Left cardiac atrium (tissue), 4 donors: ENCODE measurements at places on chromosomes 1 and 21. TPM values are rescaled to one million over a fixed set of nuclear protein-coding genes. Genes with fewer than 3 reads are reported as not detected.
A peak's percentile ranks its signal among the peaks of the same experiment; 100 is the strongest.

The SPATA21 gene
- not detected for total RNA-seq

The DYNLT4 gene
- total RNA-seq = 0.79 TPM

The WNT9A gene
- total RNA-seq = 0.80 TPM

The S100A7A gene
- total RNA-seq = not detected

The SPRR2G gene
- total RNA-seq = not detected

The C1orf50 gene
- total RNA-seq = 5.1 TPM

The PRR9 gene
- not detected for total RNA-seq

The RIMS3 gene
- total RNA-seq = 2.9 TPM

The MAP1LC3C gene
- total RNA-seq = 0.34 TPM

The TPTE gene
- total RNA-seq = not detected

- no peak for DNase-seq
Observed at GRCh38 chr1:206505702-206506355, 1.5 kb upstream of the RASSF5 start.

- DNase-seq = no peak
Observed at GRCh38 chr21:15289896-15290841, 225.4 kb upstream of the NRIP1 start.

DNA sequence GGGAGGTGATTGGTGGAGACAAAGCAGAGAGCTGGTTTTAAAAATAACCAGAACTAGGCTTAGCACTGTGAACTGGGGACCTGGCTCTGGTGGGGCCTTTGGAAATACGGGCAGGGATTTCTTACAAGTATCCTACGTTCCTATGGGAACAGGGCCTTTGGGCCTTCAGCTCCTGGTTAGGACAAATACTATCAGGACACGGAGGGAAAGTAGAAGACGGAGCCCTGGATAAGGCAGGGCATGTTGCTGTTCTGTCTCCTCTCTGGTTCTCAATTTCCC is 5.3 kb upstream of the MYOG start:
- DNase-seq = no peak

- DNase-seq = no peak
Observed at GRCh38 chr1:186865253-186865652, 36.5 kb downstream of the PLA2G4A start.

DNA sequence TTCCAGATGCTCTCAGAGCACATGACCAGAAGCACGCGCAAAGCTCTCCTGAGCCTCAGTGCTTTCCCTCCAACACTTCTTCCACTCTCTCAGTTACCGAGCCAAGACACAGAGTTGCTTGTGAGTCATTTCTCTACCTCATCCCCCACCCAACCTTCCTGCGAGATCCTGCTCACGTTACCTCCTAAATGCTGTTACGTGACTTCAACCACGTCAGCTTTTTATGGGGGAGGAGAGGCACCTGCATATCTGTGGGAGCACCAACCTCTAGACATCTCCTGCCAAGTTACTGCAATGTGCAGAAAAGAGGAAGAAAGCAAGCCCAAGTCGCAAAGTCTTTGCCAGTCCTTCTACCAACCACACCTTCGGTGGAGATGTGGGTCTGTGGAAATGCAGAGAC is 27.2 kb upstream of the ERG start:
- DNase-seq = no peak

GRCh38 chr1:226870026-226870400 is 403 bp upstream of the PSEN2 start:
- DNase-seq = no peak

- no peak for DNase-seq
Observed at GRCh38 chr1:219966071-219966349, 37.7 kb upstream of the SLC30A10 start.

GRCh38 chr1:233027046-233027445 is 76.6 kb downstream of the NTPCR start:
- DNase-seq = no peak

GRCh38 chr21:9758888-9759287 is 762.5 kb upstream of the TPTE start:
- no peak for DNase-seq

DNA sequence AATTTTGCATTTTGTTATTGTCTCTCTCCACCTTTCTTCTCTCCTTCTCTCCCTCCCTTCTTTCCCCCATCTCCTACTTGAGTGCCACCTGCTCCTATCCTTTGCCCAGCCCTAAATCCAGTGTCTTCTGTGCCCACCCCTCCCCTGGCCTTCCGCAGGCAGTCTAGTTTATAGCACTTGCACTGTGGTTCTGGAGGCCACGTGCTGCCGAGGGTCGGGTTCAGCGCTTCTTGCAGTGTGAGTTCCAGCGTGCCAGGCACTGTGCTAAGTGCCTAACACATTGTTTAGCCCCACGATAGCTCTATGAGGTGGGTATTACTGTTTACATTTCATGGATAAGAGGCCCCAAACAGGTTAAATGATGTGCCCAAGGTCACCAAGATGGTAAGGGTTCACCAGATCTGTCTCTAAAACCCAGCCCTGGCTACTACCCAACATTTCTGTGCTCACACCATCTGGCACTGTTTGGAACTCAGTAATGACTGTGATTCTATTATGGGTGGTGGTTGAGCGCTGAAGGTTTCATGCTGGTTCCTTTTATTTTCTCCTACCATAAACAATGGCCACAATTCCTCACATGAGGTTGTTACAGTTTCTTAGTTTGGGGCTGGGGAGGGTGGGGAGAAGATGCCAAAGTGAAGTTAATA is 14.1 kb upstream of the ATP1A4 start:
- DNase-seq = no peak

DNA sequence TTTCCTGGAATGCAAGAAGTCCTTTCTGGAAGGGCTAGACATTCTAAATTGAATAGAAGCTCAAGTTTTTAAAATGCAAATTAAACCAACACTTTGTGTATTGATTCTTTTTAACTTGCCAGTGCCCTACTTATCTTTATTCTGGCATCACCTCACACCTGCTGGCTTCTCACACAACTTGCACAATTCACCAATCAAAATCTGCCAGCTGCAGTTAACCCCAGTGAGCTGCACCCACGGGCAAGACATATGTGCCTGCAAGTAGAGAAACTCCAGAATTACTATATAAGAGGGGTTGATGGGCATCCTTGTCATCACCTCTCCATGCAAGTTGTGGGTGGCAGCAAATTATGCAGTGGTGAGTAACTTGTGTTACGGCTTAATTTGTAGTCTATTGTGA is 11.7 kb upstream of the PLPPR4 start:
- DNase-seq = no peak

GRCh38 chr1:63621075-63621474 is 27.9 kb downstream of the PGM1 start:
- DNase-seq = no peak

- DNase-seq = no peak
Observed at GRCh38 chr21:33238146-33238545, 8.4 kb downstream of the IFNAR2 start.

DNA sequence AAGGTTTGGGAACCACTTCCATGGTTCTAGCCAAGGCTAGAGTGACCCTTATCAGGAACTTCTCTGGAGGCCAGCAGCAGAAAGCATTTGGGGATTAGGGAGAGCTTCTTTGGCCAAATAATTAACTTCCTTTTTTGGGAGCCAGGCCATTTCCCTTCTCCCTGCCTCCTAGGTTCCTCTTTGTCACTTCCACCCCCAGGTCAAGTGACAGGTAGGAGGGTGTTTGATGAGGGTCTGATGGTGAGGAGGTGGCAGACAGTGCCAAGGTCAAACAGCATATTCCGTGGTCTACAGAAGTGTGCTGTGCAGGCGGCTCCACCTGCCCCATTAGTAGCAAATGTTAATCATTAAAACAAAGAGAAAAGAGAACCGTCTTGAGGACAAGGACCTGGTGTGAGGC is 1.9 kb upstream of the KCNA10 start:
- DNase-seq = no peak

- DNase-seq = no peak
Observed at GRCh38 chr1:27795601-27796000, 22.6 kb downstream of the STX12 start.

DNA sequence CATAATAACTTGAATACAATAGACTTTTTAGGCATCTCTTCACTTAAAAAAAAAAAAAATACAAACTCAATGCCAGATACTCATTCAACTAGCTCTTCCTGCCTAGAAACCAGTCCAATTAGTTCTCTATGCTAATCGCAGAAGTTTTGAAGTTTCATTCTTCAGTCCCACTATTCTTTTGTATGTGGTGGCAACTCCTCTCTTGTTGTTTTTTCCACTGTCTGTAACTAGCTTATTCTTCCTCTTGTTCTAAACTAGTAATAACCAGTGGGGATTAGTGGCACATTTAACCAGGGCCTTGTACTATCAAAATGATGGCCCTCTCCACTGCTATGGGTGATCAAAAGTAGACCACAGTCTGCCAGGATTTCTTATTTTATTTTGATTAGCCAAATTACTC is 52.5 kb downstream of the SELENOF start:
- no peak for DNase-seq

DNA sequence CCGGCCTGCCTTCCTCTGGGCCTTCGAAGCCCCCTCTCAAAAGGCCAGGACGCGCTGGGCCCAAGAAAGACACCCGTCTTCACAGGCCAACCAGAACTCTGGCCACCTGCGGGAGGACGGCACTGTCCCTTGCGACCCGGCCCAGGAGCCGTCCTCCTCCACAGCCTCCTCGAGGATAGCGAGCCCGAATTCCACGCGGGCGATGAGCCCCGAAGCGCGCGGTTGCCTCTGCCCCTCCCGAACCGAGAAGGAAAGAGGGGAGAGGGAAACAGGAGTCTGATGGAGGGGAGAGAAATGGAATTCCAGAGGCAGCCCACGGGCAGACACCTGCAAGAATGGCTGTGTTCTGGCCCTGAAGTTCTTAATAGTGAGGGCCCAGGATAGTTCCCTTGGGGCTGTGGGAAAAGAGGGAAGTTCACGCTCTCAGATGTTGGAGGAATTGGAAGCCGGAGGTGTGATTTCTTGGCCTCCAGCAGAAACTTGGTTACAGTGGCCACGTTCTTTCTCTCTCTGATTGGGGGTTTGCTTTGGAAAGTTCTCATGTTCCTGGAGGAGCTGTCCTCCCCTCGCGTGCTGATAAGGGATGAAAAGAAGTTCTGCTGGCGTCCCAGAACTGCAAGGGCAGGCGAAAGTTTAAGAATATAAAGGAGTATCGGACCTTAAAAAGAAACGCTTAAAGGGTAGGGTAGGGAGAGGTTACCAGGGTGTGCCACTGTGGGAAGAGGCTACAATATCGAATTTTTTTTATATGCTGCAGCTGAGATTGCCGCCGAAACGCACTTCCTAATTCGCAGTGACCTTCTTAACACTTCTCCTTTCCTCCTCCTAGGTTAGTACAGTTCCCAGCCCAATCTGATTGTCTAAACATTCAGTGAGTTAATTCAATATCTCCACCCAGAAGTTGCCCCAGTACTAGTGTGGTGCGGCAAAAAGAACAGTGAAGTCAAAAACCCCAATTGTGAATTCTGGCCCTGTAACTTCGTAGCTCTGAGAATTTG is 5.8 kb upstream of the SLC44A5 start:
- DNase-seq = peak; percentile 26

GRCh38 chr1:156384658-156385057 is 15.6 kb downstream of the RHBG start:
- DNase-seq = no peak

DNA sequence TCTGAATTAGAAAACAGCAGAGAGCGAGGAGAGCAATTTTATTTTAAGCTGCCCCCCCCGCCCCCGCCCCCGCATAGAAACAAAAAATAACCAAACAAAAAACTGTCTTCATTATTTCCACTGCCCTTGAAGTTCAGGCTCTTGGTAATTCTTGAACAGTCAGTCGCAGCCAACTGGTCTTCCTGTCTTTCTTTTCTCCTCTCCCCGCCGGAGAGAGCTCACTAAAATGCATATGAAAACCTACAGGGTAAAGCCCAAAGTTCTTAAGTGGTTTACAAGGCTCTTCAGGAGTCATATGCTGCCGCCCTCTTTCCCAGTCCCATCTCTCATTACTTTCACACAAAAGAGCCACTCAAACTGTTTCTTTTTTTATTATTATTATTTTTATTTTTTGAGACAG is 1.1 kb upstream of the ANKRD35 start:
- DNase-seq = no peak

- DNase-seq = no peak
Observed at GRCh38 chr1:215660259-215660658, 93.2 kb downstream of the KCTD3 start.

- no peak for DNase-seq
Observed at GRCh38 chr1:6942990-6943389, 157.7 kb downstream of the CAMTA1 start.

DNA sequence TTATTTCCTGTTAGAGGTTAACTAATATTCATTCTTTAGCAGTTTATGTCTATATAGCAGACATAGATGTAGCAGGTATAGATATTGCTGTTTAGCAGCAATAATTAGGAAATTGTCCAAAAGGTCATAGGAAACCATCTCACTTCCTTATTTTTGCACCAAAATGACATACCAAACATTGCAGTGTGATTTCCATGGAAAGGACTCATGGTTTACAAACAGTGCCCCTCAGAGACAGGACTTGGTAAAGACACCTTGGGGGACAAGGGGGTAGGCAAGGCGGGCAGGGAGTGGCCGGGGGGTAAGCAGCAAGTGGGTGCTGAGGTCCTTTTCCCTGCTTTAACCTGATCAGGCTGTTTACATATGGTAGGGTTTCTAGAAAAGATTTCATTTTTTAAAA is 30.5 kb downstream of the BATF3 start:
- DNase-seq = no peak

GRCh38 chr1:26391450-26391849 is 18.9 kb upstream of the ZNF683 start:
- DNase-seq = no peak

DNA sequence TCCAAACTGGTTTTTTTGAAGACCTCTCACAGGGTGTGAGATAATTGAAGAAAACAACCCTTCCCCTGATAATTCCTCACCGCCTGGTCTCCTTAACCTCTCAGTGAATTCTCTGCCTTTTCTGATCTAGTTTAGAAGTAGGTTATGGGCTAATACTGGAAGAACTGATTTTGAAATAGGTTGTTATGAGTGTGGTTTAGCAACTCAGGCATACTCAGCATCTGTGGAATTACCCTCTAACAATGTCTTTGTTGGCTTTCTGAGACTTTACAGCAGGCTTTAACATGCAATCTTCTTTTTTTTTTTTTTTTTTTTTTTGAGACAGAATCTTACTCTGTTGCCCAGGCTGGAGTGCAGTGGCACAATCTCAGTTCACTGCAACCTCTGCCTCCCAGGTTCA is 10.3 kb upstream of the PLD5 start:
- DNase-seq = no peak

GRCh38 chr1:29539971-29540370 is 303.6 kb downstream of the PTPRU start:
- no peak for DNase-seq

GRCh38 chr1:19439464-19440171 is 45.7 kb downstream of the CAPZB start:
- DNase-seq = peak; percentile 47
